Skeletal muscle tissue (tissue), 5 donors: ENCODE measurements at places on chromosomes 3 and 15. TPM values are rescaled to one million over a fixed set of nuclear protein-coding genes. Genes with fewer than 3 reads are reported as not detected.

Gene RTP4
- total RNA-seq = 1.0 TPM

Gene GOLGA8N
- total RNA-seq = 5.2 TPM

Gene PLSCR2
- total RNA-seq = not detected

Gene PLSCR5
- not detected for total RNA-seq

Gene FAH
- total RNA-seq = 13.6 TPM

Gene PATL2
- total RNA-seq = 2.6 TPM

Gene SCN10A
- not detected for total RNA-seq

Gene UBA3
- total RNA-seq = 48.5 TPM

Gene RBP2
- total RNA-seq = not detected

Gene CFAP100
- not detected for total RNA-seq

Gene PLSCR1
- total RNA-seq = 12.0 TPM

Gene PCNP
- 72.0 TPM for total RNA-seq

Gene SNX22
- 1.0 TPM for total RNA-seq

Gene GREM1
- total RNA-seq = 0.52 TPM

Gene FAM107A
- under 0.01 TPM for total RNA-seq

Gene TTC23
- total RNA-seq = 21.9 TPM

Gene ITGB5
- total RNA-seq = 24.0 TPM

Gene LRRC31
- total RNA-seq = not detected

Gene ROBO2
- 8.9 TPM for total RNA-seq

Gene CDHR4
- total RNA-seq = not detected

Gene GOLGA6L6
- total RNA-seq = not detected
